Osteocyte (in vitro differentiated cells): ENCODE measurements at places on chromosomes 16 and 17. TPM values are rescaled to one million over a fixed set of nuclear protein-coding genes. Genes with fewer than 3 reads are reported as not detected.

GRCh38 chr16:11157143-11157542, 98.9 kb downstream of the SOCS1 start:
- H3K4me3 ChIP-seq: no peak overlapping the region
- peaks cover 7% of the 10 kb centered on the region for H3K4me1 ChIP-seq

The SHCBP1 gene
- 4.2 and 5.8 TPM in 2 replicates for total RNA-seq

- H3K4me1 ChIP-seq: peaks cover 2% of the 10 kb centered on the region
- H3K27me3 ChIP-seq: no peaks in the 10 kb centered on the region
- H3K4me3 ChIP-seq: no peak overlapping the region
- H3K27ac ChIP-seq: no peak overlapping the region
- DNase-seq: no peak
- no peaks in the 10 kb centered on the region for H3K36me3 ChIP-seq
These were observed 53.7 kb downstream of the BAHCC1 start for GRCh38 chr17:81448950-81449349.

GRCh38 chr16:31061126-31061812, 12.8 kb downstream of the ZNF668 start:
- peaks cover 24% of the 10 kb centered on the region for H3K4me1 ChIP-seq
- no peak overlapping the region for H3K4me3 ChIP-seq
- no peaks in the 10 kb centered on the region for H3K27me3 ChIP-seq
- no peak for DNase-seq
- no peak overlapping the region for H3K27ac ChIP-seq
- peaks cover 18% of the 10 kb centered on the region for H3K36me3 ChIP-seq

DNA sequence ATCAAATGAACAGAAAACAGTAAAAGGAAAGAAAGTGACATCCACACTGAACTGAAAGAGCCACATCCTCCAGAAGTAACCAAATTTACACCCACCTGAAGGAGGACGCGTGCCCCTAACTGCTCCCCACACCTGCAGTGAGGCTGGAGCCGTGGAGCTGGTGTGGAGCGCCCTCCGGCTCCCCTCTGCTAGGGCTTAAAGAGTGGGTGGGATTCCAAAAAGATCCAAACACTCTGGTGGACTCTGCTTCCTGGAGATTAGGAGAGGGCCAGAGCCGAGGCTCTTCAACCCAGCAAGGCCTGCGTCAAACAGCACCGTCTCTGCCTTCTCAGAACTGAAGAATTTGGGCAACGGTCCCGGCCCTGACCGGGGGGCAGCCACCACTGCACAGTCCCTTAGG, 15.2 kb downstream of the CCDC40 start:
- DNase-seq: no peak
- no peaks in the 10 kb centered on the region for H3K27me3 ChIP-seq

GRCh38 chr17:41588126-41588810, 1.6 kb upstream of the KRT14 start:
- H3K4me3 ChIP-seq: no peak overlapping the region
- H3K36me3 ChIP-seq: no peaks in the 10 kb centered on the region
- no peak for DNase-seq
- H3K27ac ChIP-seq: no peak overlapping the region
- H3K4me1 ChIP-seq: peaks cover 1% of the 10 kb centered on the region
- H3K27me3 ChIP-seq: peaks cover 5% of the 10 kb centered on the region
